ENCODE measurements at places on chromosomes 16 and 17. TPM values are rescaled to one million over a fixed set of nuclear protein-coding genes. Genes with fewer than 3 reads are reported as not detected.

DNA sequence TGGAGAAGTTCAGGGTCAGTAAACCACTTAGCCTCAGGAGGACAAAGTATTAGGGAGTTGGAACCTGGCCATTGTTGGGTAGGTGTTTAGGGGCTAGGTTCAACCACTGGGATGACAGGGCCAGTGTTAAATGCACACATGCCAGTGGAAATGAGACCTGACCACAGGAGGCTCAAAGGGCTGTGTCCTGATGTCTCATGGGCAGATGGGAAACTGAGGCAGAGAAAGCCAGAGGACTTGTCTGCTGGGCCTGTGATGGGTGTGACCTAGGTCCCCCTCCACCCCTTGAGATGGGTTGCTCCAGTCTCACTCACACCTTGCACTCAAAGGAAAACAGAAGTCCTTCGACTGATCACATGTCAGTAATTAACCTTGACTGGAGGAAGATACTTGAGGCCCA lies 16.0 kb downstream of the CPNE2 start:
- DNase-seq = no peak

ENGASE gene
- 6.0 TPM for total RNA-seq

GRCh38 chr16:62190426-62190825 lies 154.2 kb upstream of the CDH8 start:
- DNase-seq = no peak

SLC47A2 gene
- total RNA-seq = 0.56 TPM

DNA sequence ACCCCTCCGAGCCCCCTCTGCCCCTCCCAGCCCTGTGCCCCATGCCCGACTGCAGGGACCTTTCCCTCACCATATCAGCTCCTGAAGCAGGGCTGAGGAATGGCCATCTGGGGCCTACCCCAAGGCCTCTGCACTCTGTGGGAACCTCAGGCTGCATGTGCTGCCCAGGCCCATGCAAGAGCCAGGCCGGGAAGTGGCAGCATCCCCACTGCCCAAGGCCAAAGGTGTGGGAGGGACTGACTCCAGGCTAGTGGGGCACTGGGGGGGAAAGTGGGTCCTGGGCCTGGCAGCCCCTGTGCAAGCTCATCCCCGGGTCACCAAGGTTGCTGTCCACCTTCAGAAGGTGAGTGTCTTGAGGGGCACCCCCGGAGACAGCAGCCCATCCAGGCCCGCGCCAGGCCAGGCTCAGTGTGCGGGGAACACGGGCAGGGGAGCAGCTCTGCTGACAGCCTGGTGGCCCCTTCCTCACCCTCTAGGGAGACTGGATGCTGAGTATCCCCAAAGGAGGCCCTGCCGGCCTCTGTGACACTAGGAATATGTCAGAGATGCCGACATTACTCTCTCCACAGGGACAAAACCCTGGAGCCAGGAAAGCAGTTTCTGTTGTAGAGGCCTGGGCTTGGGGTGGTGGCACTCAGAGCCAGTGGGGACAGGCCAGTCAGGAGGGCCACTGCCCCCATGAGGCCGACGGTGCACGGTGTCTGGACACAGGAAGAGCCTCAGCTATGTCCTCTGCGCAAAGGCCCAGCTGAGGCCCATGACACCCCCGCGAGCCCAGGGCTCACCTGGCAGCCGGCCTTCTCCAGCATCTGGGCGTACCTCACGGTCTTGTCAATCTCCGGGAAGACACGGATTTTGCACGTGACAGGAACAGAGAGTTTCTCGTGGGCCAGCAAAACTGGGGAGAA lies 3.3 kb downstream of the DUS1L start:
- no peak for DNase-seq

DNA sequence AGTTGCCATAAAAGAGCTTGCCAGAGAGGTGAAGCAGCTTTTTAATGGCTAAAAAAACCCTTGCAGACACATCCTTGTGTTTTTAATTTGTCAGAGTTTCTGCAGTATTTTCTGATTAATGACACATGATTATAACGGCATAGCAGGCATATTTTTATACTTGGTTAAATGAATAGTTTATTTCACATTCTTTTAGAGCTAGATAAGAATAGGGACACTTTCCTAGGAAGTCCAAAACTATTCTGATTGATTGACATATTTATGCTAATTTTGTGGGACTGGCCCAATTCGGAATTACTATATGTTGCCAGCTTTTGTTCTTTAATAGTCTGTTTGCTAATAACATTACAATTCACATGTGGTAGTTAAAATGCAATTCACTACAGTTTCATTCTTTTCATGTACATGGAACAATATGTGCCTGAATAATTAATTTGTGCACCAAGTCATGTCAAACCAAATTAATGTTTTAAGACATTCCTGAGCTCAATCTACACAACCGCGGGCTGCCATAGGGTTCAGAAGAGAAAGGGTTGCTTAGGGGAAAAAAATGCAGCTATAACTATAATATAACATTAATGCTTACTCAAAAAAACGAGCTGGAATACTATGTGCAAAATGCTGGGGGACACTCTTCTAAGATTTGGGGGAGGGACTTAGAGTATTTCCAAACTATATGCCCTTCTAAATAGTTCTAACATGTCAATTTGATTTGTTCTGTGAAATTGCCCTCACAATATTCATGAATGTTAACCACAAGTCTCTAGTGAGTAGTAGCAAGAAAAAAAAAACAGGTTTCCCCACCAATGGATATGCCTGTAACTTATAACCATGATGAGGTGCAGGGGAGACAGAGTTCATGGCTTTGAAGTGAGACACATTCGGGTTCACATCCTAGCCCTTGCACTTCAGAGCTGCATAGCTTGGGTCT lies 305.4 kb downstream of the CEP112 start:
- DNase-seq = no peak

All from esophagus squamous epithelium (tissue), 5 donors.